ENCODE measurements at places on chromosomes 6 and 20. TPM values are rescaled to one million over a fixed set of nuclear protein-coding genes. Genes with fewer than 3 reads are reported as not detected.

The SLC35D3 gene
- total RNA-seq = not detected

The SPATA25 gene
- 1.00 TPM for total RNA-seq

The CDH26 gene
- 3.1 TPM for total RNA-seq

The CALHM5 gene
- total RNA-seq = under 0.01 TPM

The KIF6 gene
- under 0.01 TPM for total RNA-seq
